ENCODE measurements at places on chromosomes 2 and 18.

- DNase-seq = no peak
Measured at GRCh38 chr2:203993011-203993410, 56.4 kb downstream of the ICOS start.

- DNase-seq = no peak
Measured at GRCh38 chr2:150319658-150320555, 167.6 kb downstream of the RND3 start.

DNA sequence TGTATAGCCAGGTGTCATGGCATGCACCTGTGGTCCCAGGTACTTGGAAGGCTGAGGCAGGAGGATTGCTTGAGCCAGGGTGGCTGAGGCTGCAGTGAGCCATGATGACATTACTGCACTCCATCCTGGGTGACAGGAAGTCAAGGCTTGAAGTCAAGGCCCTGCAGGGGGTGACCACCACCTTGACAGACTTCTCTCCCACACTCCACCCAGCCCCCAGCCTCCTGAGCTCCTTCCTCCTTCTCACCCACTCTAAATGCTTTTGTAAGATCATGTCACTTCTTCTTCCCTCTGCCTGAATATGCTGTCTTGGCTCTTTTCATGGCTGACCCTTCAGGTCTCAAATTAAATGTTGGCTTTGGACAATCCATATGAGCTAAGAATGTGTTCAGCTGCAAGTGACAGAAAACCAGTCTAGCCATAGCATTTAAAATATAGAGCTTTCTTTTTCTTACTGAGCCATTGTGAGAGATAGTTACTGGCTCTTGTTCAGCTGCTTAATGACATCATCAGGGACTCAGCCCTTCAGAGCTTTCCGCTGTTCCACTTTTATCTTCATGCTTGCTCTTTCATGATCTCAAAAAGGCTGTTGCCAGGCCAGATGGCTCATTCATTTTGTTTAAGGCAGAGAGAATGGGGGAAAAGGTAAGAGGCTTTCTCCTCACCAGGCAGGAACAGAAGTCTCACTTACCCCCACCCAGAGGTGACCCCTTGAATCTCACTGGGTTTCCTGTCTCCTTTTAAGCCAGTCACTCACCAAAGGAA is 36.7 kb upstream of the TTC39C start:
- DNase-seq = no peak

DNA sequence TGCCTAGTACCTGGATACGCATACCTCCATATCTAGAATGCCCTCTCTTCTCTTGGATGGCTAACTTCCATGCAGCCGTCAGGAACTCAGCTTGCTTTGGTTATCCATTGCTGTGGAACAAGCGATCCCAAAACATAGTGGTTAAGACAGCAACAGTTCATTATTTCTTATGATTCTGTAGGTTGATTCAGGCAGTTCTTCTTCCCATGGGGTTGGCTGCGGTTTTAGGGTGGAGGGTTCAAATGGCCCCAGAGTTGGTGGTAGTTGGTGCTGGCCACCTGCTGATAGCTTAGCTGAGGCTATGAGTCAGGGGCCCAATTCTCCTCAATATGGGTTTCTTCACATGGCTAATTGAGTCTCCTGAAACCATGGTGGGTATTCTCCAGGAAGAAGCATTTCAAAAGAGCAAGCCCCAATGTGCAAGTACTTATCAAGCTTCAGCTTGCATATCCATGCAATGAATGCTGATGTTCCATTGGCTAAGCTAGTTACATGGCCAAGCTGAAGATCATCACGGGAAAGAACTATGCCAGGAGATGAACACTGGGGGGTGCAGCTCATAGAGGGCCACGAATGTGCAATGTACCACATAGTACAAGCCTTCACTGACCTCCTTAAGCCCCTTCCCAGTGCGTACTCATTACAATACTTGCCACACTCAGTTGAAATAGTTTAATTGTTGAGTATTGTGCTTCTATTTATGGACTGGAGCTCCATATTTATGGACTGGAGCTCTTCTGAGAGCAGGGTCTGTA is 10.0 kb upstream of the RHOB start:
- DNase-seq = no peak

GRCh38 chr2:105929516-105929915 is 184.8 kb downstream of the NCK2 start:
- no peak for DNase-seq

DNA sequence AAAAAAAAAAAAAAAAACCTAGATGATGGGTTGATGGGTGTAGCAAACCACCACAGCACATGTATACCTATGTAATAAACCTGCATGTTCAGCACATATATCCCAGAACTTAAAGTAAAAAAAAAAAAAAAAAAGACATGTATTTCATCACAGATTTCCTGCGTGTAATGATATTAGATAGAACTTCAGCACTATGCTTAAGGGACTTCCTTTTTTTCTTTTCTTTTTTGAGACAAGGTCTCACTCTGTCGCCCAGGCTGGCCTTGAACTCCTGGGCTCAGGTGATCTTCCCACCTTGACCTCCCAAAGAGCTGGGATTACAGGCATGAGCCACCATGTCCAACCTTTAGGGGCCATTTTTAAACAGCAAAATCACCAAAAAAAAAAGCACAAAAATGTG is 42.0 kb downstream of the NEURL3 start:
- DNase-seq = no peak

GRCh38 chr2:130966775-130967490 is 126.3 kb downstream of the FAM168B start:
- no peak for DNase-seq

GRCh38 chr2:104321116-104321795 is 532.7 kb upstream of the POU3F3 start:
- no peak for DNase-seq

DNA sequence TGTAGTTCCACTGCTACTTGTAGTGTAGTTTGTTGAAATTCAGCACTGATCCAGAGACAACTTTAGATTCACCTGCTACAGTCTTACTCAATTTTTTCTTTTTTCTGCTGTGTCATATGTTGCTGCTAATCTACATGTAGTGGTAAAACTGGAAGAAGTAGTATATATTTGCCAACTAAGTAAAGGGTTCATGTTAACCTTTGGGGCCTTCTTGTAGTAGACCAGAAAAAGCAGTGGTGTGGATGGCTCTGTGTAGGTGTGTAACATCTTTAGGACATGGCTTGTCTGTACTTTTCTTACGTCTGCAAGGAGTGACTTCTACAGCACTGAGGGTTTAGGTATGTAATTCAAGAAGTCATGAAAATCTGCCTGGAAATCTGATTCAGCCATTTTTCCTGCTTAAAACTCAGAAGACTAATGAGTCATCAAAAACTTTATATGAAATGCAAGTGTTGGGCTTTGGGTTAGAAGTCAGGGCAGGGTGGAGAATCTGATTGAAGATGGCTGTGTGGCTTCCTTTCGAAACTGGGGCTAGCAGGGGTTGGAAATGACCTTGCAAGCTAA is 8.4 kb downstream of the PTPRM start:
- no peak for DNase-seq

DNA sequence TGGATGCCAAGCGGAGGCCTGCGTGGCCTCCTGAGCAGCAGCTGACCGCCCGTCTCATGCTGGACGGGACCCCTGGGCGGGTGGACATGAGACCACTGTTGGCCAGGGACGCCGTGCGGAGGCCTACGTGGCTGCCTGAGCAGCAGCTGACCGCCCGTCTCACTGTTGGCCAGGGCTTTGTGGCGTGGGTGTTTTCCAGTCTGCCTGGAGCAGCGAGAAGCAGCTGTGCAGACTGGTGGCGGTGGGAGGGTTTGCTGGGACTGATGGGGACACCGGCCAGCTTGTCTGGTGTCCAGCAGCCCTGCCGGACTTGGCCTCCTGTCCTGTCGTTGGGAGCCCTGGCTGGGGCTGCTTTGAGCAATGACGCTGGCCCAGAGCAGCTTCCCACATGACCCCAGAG is 5.8 kb upstream of the D2HGDH start:
- DNase-seq = no peak

- DNase-seq = no peak
Measured at GRCh38 chr2:156845806-156846558, 409.8 kb downstream of the GPD2 start.

- DNase-seq = no peak
Measured at GRCh38 chr2:173002751-173003541, 72.7 kb upstream of the MAP3K20 start.

DNA sequence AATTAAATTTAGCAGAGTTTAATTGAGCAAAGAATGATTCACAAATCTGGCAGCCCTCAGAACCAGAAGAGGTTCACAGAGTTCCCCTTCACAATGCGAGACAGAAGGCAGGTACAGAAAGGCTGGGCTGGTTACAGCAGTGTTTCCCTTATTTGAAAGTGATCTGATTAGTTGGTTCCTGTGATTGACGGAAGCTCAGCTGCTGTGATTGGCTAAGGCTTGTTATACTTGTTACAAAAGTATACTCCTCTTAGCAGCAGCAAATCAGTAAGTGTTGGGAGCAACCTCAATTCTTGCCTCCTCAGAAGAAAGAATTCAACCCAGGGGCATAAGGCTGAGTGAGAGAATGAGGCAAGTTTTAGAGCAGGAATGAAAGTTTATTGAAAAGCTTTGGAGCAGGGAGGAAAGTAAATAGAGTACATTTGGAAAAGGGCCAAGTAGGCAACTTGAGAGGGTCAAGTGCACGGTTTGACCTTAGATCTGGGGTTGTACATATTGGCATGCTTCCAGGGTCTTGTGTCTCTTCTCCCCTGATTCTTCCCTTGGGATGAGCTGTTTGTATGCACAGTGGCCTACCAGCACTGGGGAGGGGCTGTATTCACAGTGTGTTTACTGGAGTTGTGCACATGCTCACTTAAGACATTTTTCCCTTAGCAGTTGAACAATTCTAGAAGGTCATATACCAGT is 431.8 kb upstream of the RAB12 start:
- no peak for DNase-seq

GRCh38 chr2:73257425-73258125 is 23.5 kb downstream of the CCT7 start:
- DNase-seq = no peak

DNA sequence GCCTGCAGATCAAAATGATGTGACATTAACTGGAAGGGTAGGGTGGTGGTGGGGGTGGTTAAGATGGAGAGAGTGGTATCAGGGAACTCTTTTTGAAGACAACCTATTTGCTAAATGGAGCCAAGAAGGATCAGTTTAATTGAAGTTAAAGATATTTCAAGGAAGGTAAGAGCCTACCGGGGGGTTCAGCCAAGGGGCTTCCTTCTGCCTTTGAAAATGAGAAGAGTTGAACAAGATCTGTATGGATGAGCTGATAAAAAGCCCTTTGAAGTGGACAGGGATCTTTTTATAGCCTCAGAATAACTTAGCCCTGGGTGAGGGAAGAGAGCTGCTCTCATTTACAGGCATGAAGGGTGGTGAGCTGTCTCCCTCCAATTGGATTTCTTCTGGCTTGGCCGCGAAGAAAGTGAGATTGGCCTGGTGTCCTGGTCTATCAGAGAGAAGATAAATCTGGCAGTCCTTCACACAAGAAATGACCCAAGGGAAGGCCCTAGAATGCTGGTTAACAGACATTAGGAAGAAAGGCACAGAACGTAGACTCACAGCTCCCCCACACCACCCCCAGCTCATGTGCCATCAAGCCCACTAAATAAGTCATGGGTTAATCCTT is 439.8 kb downstream of the TNS1 start:
- DNase-seq = no peak

DNA sequence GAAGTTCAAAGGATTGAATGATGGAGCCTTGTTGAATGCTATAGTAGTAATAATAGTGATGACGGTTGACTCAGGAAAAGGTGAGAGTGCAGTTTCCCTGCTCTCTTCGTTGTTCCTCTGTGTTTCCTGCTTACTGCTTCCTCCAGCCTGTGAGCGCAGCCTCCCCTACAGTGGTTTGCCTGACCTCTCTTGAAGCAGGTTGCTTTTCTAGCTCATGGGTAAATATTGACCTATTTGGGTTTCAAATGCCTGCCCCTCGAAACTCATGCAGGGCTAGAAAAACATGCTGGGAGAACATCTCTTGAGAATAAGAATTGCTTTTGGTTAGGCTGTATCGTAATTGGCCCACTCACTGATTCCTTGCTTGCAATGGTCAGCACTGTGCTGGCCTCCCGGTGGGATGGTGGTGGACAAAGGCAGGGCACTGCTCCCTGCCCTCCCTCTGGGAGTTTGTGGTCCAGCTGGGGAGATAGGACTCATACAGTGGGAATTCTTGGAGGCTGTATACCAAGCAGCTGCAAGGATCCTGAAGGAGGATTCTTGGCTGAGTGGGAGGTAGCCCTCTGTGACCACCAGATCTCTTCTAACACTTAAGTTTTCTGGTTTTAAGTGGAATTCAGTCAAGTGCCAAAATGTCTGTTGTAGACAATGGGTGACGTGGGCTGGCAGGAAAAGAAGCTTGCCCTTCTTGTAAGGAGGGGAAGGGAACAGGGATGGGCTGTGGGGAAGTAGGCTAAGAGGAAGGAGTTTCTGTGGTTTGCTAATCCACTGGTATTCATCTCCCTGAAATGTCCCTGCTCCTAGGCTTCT is 5.4 kb upstream of the RNF181 start:
- DNase-seq = no peak

DNA sequence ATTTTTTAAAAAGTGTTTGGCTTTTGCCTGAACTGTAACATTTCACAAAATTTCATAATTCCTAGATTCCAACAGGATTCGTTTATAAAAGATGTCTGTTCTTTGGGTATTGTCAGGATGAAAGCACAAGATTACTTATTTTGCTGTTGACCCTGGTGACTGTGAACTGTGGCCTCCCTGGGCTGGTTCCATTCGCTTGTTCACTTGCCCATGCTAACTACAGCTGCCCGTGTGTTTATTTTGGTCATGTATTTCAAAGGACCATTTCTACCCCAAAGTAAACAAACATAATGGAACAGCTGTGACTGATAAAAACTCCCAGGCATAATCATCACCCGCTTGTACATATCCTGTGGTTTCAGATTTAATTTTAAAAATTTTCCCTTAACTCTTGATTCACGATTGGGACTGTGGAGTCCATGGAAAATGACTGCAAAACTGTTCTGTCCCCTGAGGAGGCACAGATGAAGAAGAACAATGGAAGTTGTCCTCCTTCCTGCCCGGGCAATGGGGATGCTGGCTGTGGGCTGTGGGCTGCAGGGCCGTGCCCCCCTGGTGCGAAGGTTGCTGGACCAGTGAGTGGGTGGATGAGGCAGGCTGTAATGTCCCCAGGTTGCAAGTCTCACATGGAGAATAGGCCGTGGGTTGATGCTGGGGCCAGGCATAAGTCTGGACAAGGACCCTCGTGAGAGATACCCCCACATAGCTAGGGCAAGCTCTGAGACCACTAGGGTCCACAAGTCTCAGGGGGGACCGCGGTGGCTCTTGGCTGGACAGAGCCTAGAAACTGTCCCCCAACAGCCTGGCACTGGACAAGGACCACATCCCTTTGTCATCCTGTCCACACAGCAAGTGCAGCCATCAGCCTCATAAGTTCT is 28.9 kb upstream of the HDAC4 start:
- no peak for DNase-seq

- no peak for DNase-seq
Measured at GRCh38 chr2:12330916-12331315, 385.8 kb upstream of the TRIB2 start.

DNA sequence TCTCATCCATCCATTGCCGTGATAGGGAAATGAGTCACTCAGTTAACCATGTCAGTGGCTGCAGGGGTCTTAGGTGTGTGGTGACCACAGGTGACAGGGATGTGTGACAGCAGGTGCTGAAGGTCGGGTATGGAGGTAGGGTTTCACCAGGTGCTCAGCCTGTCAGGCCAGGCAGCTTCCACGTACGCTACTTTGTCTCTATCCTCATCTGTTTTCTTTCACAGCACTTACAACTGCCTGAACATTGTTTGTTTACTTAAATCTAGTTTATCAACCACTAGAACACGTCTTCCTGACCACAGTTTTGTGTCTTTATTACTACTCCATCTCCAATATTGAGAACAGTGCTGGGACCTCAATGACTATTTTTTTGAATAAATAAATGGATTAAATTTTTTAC is 11.4 kb upstream of the UXS1 start:
- no peak for DNase-seq

GRCh38 chr2:85736456-85737355 is 17.1 kb upstream of the ATOH8 start:
- no peak for DNase-seq

All from activated CD4-positive, CD25-positive, alpha-beta regulatory T cell treated with anti-CD3 and anti-CD28 coated beads, Interleukin-2, amount 50 U/mL, for 72 hours (primary cell).